ENCODE measurements at places on chromosomes 2 and 18.

DNA sequence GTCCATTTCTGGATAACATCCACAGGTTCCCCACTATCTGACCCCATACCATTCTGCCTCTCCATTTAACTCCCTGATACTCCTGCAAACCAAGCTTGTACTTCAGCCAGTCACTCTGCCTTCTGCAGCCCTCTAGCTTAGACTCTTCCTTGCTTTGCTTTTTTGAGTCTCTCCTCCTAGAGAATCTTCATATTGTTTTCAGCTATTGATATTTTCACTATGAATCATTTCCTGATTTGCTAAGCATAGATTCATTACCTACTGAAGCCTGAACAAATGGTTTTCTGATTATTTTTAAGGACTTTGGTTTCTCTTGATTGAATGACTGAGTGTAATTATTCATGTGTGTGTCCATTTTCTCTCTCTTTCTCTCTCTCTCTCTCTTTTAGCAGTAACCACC, 2102.3 kb upstream of the CELF4 start:
- peak; percentile 9 for DNase-seq

GRCh38 chr2:95023222-95023597, 2.3 kb upstream of the MAL start:
- no peak for DNase-seq

DNA sequence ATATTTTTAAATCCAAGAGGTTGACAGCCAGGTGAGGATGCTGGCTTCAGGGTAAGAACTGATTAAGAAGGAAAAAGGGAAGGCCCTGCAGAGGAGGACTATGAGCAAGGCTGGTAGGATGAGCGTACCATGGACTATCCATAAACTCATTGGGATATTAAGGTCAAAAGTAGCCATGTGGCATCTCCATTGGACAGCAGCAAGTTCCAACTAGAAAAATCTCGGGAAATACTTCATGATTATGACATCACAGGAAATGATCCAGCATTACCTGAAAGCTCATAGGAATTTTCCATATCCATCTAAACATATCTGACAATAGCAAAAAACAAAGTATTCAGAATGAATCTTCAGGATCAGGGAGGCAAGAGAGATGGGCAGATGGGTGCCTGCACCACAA, 34.2 kb downstream of the TGFA start:
- no peak for DNase-seq

DNA sequence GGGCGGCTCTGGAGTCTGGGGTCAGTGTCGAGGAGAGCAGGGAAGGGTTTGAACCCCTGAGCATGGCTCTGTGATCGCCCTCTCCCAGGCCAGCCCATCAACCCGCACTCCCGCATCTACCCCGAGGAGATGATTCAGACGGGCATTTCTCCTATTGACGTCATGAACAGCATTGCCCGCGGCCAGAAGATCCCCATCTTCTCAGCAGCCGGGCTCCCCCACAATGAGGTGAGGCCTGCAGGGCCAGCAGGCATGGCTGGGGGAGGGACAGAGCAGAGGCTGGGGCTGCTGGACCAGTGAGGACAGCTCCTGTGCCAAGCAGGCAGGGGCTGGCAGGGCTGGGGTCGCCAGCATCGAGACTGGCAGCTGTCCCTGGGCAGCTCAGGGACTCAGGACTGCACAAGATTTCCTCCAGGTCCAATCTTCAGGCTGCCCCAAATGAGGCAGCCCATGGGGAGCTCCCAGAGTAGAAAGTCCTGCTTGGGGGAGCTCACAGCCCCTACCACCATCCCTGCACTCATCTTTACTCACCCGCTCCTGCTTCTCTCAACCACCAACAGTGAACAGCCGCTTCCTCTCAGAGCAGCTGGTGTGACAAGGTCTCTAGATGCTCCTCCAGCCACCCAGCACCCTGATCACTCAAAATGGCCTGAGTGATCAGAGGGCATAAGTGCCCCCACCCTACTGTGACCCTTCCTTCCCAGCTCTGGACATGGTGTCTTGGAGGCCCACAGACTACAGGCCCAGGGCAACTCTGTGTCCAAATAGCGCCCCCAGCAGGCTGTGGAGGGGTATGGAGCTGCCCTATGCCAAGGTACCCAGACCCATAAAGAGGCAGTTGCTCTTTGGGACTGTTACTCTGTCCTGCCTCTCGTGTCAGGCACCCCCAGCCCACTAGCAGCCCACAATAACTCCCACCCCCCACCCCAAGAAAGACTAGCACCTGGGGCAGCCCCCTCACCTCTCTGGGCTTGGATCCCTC, 18.3 kb upstream of the ANKRD53 start:
- no peak for DNase-seq

GRCh38 chr2:40244675-40245074, 207.2 kb downstream of the SLC8A1 start:
- DNase-seq = peak; percentile 88

DNA sequence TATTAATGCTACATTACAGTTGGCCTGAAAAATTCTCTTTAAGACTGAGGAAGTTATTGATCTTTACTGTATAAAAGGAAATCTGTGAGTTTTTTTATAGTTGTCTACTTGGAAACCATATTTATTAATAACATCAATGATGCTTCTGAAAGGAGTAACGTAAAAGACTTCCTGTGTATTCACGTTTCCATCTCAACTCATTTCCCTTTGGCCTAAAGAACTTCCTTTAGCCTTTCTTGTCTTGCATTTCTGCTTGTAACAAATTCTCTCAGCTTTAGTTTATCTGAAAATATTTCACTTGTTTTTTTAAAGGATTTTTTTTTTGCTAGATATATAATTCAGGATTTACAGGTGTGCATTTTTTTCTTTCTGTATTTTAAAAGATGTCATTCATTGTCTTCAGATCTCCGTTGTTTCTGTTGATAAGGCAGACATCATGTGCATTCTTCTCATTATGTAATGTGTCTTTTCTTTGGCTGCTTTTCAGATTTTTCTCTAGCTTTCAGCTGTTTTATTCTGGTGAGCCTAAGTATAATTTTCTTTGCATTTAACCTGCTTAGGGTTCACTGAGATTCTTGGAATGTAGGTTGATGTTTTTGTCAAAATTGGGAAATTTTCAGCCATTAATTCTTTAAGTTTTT, 159.0 kb upstream of the DAPL1 start:
- DNase-seq = no peak

GRCh38 chr2:184302506-184302905, 295.8 kb upstream of the ZNF804A start:
- peak; percentile 8 for DNase-seq

DNA sequence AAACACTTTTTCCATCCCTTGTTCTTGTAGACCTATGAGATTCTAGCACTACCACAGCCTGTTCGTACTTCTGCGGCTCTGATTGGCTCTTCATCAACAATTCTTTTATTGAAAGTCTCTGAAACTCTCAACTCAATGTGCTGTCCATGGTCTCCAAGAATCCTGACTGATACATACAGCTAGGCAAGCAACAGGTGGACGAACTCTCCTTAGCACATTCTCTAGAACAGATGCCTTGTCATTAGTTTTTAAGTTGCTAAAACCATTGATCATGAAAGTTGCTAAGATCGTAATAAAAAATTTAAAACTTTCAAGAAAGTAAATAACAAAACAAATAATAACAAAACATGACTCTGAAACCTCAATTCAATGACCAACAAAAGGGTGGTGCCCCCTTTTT, 210.5 kb downstream of the EPHA4 start:
- DNase-seq = no peak

DNA sequence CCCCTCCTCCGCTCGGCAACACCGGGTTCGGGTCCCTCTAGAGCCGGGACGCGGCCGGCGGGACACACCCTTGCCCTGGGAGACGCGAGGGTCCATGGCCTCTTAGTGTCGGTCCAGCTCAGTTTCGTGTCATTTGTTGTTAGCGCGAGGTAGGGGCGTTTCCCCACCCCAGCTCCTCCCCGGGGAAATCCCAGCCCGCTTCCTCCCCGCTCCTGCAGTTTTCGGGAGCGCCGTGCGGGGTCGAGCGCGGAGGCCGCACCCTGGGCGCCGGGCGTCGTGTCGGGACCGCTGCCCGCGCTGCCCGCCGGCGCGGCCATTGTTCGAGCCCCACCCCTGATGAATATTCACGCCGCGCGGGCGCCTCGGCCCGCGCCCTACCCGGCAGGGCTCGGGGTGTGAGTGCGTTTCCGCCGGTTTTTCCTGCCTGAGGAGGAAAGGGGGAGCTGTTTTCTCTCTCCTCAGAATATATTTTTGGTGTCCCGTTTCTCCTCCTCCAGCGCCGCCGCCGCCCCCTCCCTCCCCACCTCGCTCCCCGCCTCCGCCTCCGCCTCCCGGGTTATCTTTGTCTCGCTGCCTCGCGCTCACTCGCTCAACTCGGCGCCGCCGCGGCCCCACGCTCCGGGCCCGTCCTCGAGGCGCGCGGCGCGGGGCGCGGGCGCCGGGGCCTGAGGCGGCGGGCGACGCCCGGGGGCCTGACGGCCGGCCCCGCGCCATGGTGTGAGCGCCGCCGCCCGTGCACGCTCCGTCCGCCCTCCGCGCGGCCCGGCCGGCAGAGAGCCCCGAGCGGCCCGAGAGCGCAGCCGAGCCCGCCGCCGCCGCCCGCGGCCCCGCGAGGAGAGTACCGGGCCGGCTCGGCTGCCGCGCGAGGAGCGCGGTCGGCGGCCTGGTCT, at the start of gene MAP4K4:
MAP4K4 (plus strand) TSS at position 584 of the 890 bp plus-strand sequence. CDS start 374 bp downstream, outside the sequence.
- DNase-seq = peak; percentile 88

- DNase-seq = no peak
These were observed 85.7 kb downstream of the PXDN start for GRCh38 chr2:1658394-1659151.

- no peak for DNase-seq
These were observed 470.8 kb upstream of the VRK2 start for GRCh38 chr2:57575700-57576268.
